ENCODE measurements at places on chromosomes 12 and 14. TPM values are rescaled to one million over a fixed set of nuclear protein-coding genes. Genes with fewer than 3 reads are reported as not detected.

DNA sequence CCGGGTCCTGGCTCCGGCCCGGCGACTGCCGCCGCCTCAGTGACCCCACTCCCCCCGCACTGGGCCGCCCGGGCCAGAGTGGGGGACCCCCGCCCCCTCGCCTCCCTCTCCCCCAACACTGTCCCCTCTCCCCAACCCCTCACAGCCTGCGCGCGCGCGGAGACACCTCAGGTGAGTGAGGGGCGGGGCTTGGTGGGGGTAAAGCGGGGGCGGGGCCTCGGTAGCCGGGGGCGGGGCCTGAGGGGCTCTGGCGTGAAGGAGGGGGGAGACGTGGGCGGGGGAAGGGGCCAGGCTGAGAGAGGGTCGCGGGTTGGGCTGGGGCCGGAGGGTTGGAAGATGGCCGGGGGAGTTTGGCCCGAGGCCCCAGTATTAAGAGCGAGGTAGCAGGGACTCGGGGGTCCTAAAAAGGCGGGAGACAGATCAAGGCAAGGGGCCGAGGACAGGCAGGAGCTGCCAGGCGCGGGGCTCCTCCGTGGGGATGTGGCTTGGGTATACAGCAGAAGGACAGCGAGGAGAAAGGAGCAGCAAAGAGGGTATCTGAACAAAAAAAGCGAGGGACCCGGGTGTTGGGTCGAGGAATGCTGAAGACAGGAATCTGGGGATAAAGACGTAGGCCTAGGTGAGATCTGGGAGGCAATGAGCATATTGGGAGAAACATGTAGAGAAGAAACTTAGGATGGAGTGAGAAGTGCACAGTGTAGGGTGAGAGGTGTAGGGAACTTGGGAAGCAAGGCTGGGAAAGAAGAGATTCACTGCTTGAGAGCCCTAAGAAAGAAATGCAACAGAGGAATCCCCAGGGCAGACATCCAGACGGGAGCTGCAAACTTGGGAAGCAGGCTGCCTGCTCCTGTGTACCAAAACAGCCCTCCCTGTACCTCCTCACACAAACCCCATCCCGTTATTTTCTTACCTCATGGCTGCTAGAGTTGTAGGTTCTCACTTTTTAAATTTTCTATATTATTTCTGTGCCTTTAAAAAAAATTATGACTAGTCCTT lies 10.8 kb downstream of the SUOX start:
- no peak for DNase-seq

GRCh38 chr12:1205512-1206060 lies 214.6 kb downstream of the ERC1 start:
- DNase-seq: no peak

DNA sequence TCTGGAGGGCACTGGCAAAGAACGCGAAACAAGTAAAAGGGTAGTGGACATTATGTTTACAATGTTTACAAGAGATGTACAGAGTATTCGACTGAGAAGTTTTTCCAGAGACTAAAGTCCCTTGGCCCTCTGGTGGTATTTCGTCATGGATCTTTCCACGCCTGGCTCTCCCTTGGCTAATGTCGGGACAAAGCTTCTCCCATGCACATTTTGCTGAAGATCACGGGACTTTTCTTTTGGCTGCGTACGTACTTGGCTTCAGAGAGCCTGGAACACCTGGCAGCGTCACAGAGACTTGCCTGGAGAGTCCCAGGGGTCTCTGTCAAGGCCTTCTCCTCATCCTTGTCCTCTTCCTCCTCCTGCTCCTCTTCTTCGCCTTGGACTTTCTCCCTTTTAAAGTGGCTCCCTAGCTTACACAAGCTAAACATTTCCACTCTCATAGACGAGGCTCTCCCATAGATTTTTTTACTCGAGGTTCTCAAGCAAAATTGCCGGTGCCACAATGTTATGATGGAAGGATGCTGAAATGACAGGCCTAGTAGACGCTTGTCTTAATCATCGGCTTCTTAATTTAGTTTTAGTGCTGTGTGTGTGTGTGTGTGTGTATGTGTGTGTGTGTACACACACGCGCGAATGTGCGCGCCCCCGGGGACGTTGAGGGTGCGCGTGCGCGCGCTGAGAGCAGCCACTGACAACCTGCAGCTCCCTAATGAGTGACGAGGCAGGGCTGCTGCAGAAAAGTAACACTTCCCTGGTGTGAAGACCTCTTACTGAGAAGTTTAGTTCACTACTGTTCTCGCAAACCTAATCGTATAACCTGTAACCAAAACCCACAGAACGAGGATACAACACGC lies 4.9 kb upstream of the FOXG1 start:
- DNase-seq: no peak

- no peak for DNase-seq
These were observed 48.8 kb upstream of the HIF1A start for GRCh38 chr14:61646366-61647116.

- DNase-seq: no peak
These were observed 28.9 kb downstream of the PTGER2 start for GRCh38 chr14:52342849-52343596.

DNA sequence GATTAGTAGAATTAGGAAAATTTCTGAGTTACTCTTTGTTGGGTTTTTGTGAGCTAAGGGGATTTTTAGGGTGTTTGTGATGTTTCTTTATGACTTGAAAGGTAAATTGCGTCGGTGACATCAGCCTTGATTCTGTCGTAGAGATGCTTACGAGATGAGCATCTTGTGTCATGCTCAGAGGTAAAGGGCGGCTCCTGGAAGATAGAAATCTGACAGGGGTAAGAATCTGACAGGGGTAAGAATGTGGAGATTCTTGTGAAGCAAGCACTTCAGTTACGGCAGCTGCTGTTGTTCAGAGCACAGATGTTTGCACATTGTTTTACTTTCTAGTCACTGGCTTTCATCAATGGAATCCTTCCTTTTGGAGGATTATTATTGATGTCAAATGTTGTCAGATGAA lies 22.5 kb downstream of the EML1 start:
- DNase-seq: no peak

DNA sequence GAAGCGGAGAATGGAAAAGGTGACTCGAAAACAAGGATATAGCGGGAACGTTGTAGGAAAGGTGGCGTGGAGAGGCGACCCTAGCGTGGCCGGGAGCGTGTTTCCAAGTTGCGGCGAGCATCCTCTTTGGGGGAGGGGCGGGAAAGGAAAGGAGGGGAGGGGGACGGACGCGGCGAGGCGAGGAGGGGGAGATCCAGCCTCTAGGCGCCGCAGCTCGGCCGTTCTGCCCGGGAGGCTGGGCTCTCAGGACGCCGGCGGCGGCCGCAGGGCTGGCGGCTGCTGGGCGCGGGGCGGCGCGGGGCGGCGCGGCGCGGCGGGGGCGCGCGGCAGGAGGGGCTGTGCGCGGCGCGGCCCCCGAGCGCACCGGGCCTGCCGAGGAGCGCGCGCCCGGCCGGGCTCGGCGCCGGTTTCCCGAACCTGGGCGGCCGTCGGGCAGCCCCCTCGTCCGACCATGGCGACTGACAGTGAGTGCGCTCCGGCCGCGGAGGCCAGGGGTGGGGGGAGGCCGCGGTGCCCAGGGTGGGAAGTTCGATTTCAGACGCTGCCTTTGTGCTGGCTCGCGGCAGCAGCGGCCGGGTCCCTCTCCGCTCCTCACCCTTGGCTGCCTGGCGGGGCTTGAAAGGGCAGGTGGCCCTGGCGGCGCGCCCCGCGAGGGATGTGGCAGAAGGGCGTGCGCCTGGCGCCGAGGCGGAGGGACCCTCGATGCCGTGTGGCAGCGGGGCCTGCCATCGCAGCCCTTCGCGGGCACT lies 50.3 kb downstream of the SNAPC1 start:
- no peak for DNase-seq

GRCh38 chr12:121958541-121959240 lies 40.3 kb downstream of the CFAP251 start:
- DNase-seq: no peak

DNA sequence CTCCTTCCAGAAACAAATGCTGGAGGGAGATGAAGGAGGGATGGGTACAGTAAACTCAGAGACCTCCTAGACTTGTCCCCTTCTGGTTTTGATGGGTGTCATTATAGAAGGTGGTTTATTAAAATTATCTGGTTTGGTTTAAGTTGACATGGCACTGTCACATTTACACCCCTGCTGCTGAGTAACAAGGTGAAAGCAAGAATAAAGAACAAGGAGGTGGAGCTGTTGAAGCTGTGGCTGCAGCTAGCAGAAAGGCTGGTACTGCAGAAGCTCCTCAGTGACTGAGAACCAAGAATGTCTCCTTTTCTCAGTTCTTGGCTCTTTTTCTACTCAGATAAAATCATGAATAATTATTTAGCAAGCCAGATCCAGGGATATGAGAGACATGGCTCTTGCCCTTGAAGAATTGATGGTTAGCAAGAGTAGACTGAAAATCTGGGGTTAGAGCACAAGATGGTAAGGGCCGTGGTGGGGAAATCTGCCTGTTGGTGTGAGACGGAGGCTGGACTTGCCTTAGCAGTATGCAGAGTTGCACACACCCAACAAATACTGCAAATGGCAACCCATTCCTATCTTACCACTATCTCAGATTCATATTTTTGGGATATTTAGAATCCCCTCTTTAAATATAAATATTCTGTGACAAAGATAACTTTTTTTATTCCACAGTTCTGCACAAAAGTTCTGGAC lies at the start of gene GZMH:
TSS of gene GZMH (minus strand) at position 31 of the 690 bp plus-strand sequence. CDS start 72 bp downstream, outside the sequence.
- DNase-seq: no peak

GRCh38 chr12:49357103-49357678 lies 10.1 kb upstream of the SPATS2 start:
- no peak for DNase-seq

- no peak for DNase-seq
These were observed 400.9 kb upstream of the PDE3A start for GRCh38 chr12:19967431-19967830.

DNA sequence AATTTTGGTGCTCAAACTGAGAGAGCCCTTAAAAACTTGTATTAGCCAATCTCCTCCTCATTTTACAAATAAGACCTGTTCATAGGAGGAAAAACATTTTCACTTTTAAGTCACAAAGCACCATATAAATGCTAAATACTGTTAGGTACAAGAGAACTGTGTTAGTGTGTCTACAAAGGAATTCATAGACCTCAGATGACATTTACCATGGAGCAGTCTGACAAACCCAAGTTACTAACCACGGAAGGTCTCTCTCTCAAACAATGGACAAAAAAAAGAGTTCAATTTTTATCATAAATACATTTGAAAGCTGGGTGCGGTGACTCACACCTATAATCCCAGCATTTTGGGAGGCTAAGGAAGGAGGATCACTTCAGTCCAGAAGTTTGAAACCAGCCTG lies 10.0 kb downstream of the SBNO1 start:
- DNase-seq: no peak

DNA sequence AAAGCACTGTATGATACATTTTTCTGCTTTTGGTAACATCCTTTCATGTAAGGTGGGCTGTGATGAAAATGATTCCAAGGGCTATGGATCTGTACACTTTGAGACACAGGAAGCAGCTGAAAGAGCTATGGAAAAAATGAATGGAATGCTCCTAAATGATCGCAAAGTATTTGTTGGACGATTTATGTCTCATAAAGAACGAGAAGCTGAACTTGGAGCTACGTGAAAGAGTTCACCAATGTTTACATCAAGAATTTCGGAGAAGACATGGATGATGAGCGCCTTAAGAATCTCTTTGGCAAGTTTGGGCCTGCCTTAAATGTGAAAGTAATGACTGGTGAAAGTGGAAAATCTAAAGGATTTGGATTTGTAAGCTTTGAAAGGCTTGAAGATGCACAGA lies 22.1 kb upstream of the SRGAP1 start:
- DNase-seq: no peak

- no peak for DNase-seq
These were observed 506.4 kb downstream of the MED13L start for GRCh38 chr12:115771065-115771464.

DNA sequence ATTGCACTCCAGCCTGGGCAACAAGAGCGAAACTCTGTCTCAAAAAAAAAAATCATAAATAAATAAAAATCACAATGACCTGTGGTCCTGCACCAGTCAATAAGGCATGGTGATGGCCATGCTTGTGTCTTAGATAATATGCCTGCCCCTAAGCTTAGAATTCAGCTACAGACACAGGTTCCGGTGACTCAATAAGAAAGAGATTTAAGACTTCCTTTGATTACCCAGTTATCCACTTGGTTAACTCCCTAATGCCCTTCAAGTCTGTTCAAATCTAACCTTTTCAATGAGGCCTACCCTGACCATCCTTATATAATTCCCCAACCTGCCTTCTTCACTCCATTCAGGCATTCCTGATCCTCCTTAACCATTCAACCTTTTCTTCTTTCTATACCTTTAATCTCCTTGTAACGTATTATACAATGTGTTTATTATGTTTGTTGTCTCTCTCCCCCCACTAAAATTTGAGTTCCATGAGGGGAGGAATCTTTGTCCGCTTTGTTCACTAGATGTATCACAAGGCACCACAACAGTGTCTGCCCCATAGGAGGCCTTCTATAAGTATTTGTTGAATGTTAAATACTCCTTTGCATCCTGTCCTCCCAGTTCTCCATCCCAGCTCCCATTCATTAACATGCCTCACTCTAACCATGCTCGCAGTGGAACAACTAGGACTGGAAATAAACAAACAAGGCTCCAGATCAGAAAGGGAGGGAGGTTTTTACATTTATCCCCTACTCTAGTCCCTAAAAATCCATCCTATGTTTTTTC lies 8.9 kb downstream of the MAP4K5 start:
- DNase-seq: no peak

- DNase-seq: peak; percentile 87
These were observed 26.5 kb upstream of the JDP2 start for GRCh38 chr14:75401361-75401760.

- DNase-seq: no peak
These were observed 84.2 kb downstream of the AACS start for GRCh38 chr12:125149160-125150108.

DNA sequence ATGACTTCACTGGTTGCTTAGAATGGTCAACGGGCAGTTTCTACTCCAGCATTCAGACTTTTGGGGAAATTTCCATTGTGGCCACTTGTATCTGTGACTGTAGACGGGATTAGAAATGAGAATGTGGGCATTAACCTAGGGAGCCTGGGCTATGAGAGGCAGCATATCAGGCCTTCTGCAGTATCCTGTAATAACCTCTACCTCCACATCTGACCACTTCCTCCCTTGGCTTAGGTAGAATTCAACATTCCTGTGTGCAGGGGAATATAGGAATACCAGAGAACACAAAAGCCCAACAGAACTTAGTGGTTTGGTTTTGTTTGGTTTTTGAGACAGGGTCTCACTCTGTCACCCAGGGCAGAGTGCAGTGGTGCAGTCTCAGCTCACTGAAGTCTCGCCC lies 76.4 kb upstream of the HOXC13 start:
- DNase-seq: no peak

- no peak for DNase-seq
These were observed 151.7 kb downstream of the NUAK1 start for GRCh38 chr12:105986779-105987684.

The MYO1A gene
- 0.23 TPM for polyA plus RNA-seq

The GDF3 gene
- polyA plus RNA-seq: not detected

The KRT78 gene
- polyA plus RNA-seq: not detected

The INHBE gene
- polyA plus RNA-seq: 3.8 TPM

The LGALS3 gene
- 28.3 TPM for polyA plus RNA-seq

The HOXC6 gene
- 4.7 TPM for polyA plus RNA-seq
